ENCODE measurements at places on chromosomes 4 and X.
A peak's percentile ranks its signal among the peaks of the same experiment; 100 is the strongest.

GRCh38 chr4:106080376-106080775 lies 185.1 kb downstream of the NPNT start:
- no peak for DNase-seq

DNA sequence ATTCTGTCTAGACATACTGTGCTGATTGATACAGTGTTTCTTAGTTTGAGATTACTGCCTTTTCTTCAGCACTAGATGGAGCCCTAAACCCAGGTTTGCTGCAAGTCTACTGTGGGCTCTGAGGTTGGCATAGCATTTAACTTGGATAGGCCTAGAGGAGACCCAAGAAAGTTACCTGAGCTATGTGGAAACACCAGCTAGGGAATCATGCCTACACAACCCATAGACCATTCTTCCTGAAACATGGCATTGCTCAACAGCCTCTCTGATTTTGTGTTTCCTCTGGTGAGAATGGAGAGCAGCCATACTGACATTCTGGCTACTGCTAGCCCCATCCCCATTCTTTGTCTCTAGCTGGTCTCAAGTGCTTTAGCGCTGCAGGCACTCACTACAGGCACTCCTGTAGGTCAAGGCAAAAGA lies 287.7 kb upstream of the PCDH18 start:
- DNase-seq = peak; percentile 72

- no peak for DNase-seq
Observed at GRCh38 chr4:109434007-109434971, 674 bp downstream of the SEC24B start.

DNA sequence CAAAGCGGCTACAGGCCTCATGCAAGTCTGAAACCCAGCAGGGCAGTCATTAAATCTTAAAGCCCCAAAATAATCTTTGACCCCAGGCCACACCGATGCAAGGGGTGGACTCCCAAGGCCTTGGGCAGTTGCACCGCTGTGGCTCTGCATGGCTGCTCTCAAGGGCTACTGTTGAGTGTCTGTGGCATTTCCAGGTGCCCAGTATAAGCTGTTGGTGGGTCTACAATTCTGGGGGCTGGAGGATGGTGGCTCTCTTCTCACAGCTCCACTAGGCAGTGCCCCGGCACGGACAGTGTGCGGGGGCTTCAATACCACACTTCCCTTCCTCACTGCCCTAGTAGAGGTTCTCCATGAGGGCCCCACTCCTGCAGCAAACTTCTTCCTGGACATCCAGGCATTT lies 60.1 kb downstream of the NWD2 start:
- no peak for DNase-seq

GRCh38 chrX:46306103-46306502 lies 239.1 kb downstream of the ZNF674 start:
- DNase-seq = no peak
